ENCODE measurements at places on chromosomes 16 and 17. TPM values are rescaled to one million over a fixed set of nuclear protein-coding genes. Genes with fewer than 3 reads are reported as not detected.

The TBX21 gene
- not detected for total RNA-seq

DNA sequence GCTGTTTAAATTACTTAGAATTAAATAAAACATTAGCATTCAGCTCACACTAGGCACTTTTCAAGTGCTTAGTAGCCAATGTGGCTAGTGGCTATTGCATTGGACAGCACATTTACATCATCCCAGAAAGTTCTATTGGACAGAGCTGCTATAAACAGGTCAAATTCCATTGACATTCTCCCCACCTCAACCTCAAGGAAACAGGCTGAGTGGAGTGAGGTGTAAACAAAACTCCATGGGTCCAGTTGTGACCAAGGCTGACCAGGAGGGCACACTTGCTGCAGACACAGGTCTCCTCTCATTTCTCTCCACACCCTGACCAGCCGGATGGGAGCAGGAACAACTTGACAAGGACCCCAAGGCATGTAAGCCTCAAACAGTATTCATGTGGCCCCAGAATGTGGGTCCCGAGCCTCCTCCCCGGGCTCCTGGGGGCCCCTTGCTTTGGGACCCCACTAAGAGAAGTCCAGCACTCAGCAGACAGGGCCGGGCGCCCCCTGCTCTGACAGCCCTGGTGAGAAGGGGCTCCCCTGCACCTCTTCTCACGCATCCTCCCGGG lies 488 bp downstream of the C17orf113 start:
- DNase-seq, result no peak

The HBM gene
- not detected for total RNA-seq

DNA sequence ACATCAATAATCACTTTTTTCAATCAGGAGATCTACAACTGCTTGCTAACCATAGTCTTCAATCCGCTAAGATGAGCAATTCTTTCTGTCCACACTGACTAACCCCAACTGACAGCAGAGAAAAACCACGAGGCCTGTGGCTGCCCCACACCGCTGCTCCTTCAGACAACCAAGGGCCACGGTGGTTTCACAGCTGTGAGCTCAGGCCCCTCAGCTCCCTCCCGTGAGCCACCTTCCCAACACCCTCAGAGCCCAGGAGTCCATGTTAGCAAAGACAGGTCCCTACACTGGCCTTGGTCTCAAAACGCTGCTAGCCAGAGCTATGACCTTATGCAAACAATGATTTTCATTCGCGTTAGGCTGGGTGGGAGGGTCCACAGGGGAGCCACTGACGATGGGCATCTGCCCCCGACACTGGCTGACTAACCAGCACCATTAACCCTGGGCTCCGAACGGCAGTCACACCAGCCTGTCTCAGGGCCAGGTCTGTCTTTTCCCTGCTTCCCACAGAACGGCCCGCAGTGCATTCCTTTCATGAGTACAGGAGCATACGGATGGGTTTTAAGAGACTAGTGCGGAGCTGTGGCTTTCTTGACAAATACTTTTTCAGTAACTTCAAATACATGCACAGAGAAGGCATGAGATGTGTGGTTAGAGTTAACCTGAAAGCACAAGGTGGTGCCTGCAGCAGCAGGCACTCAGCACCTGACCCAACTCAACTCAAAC lies 67.3 kb downstream of the ANKRD11 start:
- no peak for DNase-seq

- peak; percentile 44 for DNase-seq
Observed at GRCh38 chr17:66782851-66783250, 52.1 kb upstream of the CACNG5 start.
